ENCODE measurements at places on chromosomes 3 and 15.

DNA sequence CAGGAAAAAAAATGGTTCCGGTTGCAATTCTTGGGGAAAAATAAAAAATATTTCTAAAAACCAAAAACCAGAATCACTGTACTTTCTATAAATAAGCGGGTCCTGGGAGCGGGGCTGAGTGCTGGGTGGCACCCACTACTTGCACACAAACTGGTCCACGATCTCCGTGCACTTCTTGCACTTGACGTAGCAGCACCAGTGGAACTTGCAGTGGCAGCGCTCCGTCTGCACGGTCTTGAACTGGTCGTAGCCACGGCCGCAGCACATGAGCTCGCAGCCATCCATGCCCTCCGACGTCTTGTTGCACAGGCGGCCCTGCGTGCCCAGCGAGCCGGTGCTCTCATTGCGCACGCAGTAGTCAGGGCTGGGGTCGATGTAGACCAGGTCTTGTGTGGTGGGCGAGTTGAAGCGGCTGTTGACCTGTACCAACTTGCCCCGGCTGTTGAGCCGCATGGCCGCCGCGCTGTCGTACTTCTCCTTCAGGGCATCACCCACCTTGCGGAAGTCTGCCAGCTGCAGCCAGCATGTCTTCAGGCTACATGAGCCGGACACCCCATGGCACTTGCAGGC lies 17.1 kb downstream of the WNT5A start:
- no peak for DNase-seq

DNA sequence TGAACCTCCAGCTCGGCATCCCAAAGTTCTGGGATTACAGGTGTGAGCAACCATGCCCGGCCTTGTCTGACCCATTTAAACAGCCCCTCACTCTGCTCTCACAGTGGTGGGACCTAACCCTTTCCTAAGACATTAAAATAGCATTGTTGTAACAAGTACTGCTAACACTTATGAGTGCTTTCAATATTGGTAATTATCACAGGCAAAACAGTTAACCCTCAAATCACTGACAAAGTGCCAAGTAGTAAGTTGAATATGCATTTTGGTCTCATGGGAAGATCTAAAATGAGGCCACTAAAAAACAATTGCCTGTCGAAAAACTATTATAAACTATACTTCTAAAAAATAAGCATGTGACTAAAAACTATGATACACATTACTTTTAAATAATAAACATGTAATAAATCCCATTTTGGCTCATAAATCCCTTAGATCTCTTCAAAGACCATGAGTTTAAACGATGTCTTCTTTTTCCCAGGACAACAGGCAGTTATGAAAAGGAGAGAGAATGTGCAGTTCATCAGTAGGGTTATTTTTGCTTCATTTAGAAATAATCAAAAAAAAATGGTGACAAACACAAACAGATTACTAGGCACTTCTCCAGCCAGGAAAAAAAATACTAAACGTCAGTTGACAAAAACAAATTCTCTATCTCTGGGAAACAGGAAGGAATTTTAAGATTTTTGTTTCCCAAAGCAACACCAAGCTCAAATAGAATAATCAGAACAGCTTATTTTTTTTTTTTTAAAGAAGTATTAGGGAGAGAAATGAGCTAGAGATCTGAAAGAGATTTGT lies 95.4 kb downstream of the RFTN1 start:
- DNase-seq, result no peak

GRCh38 chr3:142278451-142278850 lies 53.1 kb upstream of the GK5 start:
- DNase-seq, result no peak

GRCh38 chr3:112373924-112374323 lies 41.0 kb downstream of the CD200 start:
- no peak for DNase-seq

DNA sequence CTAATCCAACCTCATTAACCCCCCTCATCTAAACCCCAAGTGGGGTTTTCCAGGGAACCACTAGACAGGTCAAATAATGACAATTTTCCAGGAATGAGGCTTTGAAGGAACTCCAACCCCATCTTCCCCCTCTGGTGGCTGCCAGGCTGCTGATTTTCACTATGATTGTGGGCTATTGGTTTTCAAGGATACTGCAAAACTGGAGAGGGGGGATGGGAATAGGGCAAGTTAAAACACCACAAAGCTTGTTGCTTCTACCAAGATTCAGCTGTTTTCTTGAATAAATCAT lies 10.4 kb upstream of the ZNF662 start:
- DNase-seq, result no peak

- DNase-seq, result no peak
Observed at GRCh38 chr3:57777774-57778173, 21.7 kb downstream of the SLMAP start.

- DNase-seq, result no peak
Observed at GRCh38 chr15:57609805-57610529, 18.3 kb downstream of the MYZAP start.

- DNase-seq, result no peak
Observed at GRCh38 chr3:125119752-125120378, 64.1 kb upstream of the HEG1 start.

GRCh38 chr3:55526332-55527030 lies 39.4 kb upstream of the WNT5A start:
- no peak for DNase-seq

All from progenitor cell of endocrine pancreas (in vitro differentiated cells).